LHCN-M2 (cell line): ENCODE measurements at places on chromosomes 5 and 9.

GRCh38 chr5:127936439-127936972, 147.1 kb upstream of the SLC12A2 start:
- no peak for DNase-seq

DNA sequence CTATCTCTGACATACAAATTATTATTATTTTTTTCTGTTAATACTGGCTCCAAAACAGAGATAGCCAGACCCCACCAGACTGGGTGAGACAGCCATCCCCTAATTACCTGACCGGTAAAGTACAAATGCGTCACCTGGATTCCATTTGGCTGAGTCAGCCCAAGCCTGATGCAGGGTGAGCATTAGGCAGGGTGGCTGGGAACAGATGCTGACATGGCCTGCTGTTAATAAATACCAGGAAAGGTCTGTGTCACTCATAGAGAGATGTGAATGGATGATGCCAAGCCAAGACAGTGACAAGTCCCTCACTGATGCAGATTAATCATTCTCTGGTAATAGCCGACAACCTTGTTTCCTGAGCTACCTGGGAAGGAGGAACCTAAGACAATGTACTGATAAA, 183.5 kb downstream of the TRIM32 start:
- DNase-seq: no peak

DNA sequence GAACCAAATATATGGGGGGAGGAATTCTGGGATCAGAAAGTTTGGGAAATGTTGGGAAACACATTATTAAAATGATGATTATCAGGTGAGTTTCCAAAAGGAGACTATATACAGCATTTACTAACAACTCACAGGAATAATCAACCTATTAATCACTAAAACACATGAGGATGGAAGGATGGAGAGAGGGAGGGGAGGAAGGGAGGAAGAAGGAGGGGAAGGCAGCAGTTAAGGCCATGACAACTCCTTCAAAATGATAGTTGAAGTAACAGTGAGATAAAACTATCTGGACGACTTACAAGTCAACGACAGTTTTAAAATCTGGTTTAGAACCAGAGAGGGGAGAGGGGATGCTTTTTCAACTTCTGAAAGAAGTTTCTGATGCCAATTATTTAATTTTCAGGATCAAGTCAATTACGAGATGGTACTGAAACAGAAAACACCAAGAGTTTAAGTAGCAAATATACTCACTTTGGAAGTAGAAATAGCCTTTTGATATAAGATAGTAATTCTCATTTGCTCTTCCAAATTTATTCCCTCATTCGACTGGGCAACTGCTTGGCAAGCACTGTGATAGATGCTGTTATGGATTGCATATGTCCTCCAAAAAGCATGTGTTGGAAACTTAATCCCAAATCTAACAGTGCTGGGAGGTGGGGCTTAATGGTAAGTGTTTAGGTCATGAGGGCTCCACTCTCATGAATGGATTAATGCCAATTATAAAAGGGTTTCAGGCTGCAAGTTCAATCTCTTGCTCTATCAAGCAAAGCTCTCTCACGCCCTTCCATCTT, 30.4 kb downstream of the FBXW11 start:
- no peak for DNase-seq

DNA sequence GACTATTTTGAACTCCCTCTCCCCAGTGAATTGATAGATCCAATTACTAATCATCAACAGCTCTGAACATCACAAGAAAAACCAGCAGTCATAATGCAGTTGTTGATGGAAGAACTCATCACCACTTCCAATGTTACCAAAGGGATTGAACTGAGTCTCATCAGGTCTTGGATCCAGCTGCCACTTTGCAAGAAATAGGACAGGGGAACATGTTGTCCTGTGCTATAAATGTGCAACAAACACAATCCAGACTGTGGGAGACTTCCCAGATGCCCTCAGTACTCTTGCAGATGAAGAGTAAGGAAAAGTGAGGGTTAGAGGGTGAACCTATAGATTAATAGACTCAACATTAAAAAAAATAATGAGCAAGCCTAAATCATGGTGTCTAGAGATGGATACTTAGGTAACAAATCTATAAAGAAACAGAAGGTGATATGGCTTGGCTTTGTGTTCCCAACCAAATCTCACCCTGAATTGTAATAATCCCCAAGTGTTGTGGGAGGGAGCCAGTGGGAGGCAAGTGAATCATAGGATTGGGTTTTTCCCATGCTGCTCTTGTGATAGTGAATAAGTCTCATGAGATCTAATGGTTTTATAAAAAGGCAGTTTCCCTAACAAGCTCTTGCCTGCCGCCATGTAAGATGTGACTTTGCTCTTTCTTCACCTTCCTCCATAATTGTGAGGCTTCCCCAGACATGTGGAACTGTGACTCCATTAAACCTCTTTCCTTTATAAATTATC, 63.4 kb upstream of the PAPPA start:
- no peak for DNase-seq

DNA sequence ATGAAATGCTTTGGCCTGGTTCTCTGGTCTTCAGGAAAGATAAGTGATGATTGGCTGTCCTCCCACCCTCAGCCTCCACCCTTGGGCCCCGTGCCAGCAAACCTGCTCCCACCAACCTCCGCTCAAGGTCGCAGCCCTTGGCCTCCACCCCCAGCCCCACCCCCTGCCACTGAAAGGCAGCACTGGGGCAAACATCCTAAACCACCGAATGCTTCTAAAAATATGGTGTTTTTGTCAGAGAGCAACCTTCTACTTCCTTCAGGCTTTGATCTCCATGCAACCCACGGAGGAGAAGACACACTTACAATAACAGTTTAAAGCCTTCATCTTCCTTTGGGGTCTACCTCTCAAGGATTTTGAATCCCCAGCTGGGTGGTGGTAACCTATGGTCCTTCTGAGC, 24.0 kb upstream of the TCF7 start:
- no peak for DNase-seq

DNA sequence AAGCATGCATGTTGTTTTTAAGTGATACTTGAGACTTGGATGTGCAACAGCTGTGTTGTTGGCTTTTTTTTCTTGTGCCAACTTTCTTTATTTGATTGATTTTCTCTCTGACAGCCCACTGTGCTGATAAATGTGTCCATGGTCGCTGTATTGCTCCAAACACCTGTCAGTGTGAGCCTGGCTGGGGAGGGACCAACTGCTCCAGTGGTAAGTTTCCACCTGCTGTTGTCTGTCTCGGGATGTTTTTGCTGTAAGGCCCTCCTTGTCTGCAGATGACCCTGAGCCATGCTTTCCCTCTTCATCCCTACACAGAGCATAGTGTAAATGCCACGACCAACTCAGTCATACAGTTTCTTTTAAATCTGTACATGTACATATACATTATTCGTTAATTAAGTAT, 79.2 kb downstream of the MEGF10 start:
- peak; percentile 100 for DNase-seq

DNA sequence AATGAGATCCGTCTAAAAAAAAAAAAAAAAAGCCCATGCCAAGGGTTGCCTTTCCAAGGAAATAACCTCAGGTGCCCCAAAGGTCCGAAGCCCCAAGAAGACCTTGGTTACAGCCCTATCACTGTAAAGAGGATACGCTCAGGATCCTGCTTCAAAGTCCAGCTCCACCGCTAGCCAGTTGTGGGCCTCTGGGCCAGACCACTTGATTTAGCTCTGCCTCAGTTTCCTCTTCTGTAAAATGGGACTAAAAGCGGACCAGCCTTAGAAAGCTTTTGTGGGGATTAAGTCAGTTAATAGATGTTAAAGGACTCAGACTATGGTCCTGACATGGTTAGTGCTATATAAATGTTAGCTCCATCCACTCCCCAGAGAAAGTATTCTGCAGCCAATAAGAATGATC, 48.7 kb upstream of the ORM1 start:
- no peak for DNase-seq

DNA sequence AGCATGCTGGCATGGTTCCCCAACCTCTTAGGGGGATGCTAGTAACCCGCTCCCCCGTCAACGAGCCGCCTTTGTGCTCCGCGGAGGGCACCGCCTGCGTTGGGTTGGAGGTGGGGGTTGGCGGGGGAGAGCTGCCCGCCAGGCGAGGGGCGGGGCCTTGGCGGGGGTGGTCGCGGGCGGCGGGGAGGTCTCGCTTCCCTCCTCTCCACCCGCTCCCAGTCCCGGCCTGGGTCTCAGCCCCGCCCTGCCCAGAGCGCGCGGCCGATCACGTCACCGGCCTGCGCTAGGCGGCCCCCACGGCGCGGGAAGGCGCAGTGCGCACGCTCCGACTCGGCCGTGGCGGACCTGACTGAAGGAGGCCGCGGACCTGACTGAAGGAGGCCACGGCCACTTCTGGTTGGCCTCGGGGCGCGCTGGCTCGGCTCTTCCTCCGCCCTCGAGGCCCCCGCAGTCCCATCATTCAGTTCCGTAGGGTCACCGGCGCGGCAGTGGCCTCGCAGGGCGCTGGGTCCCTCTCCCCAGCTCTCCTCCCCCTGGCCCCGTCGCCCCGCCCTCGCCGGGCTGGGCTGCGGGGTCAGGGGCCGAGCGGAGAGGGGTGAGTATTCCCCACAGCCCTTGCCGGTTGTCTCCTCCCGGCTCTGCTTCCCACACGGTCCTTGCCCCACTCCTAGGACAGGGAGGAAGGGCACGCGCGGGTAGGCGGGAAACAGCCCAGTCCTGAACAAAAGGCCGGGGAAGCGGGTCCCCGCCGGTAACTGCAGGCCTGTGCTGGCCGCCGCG, at the start of gene ATG10:
ATG10 (plus strand) TSS at position 312 of the 780 bp plus-strand sequence. CDS start 15,548 bp downstream, outside the sequence.
- DNase-seq: peak; percentile 93

DNA sequence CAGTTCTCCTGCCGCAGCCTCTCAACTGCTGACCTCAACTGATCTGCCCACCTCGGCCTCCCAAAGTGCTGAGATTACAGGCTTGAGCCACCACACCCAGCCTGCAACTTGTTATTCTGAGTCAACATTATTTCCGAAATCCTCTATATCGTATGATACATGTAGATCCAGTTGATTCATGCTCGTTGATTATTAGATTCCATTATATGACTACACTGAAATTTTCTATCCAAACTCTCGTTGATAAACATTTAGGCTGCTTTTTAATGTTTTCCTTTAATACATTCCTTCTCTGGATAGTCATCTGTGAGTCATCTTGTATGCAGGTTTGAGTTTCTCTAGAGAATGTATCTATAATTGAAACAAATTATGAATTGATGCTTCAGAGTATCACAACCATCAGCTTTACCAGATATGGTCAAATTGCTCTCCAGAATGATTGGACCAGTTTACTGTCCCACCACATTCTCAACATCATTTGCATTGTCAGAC, 4.1 kb downstream of the CDK7 start:
- DNase-seq: peak; percentile 68

DNA sequence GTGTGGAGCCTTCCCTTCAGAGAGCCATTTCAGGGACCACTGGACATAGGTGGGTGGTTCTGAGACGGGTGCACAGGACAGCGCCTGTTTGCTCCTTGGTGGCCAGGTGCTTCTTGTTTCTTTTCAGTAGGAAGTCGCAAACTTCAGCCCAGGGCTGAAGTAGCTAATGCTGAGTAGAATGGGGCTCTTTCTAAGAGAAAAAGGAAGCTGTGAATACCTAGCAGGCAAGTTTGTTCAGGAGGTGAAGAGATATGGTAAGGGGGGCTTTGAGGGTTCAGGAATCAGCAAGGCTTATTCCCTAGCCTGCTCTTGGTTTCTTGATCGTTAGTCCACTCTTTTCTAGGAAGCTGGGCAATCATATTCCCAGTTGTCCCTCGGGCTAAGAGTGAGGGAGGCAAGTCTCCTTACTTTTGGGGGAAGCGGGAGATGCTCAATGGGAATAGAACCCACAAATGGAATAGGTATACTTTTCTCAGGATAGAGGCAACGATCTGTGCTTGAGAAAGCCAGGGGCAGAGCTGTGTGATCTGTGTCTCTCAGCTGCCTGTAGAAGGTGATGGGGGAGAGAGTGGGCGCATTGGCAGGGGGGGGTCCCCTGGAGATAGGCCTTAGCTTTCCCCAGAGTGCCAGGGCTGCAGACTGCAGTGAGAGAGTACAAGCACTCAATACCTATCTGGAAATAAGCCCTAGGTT, 1.9 kb upstream of the PURA start:
- no peak for DNase-seq

GRCh38 chr5:27475063-27475462, 436.7 kb upstream of the CDH9 start:
- no peak for DNase-seq

DNA sequence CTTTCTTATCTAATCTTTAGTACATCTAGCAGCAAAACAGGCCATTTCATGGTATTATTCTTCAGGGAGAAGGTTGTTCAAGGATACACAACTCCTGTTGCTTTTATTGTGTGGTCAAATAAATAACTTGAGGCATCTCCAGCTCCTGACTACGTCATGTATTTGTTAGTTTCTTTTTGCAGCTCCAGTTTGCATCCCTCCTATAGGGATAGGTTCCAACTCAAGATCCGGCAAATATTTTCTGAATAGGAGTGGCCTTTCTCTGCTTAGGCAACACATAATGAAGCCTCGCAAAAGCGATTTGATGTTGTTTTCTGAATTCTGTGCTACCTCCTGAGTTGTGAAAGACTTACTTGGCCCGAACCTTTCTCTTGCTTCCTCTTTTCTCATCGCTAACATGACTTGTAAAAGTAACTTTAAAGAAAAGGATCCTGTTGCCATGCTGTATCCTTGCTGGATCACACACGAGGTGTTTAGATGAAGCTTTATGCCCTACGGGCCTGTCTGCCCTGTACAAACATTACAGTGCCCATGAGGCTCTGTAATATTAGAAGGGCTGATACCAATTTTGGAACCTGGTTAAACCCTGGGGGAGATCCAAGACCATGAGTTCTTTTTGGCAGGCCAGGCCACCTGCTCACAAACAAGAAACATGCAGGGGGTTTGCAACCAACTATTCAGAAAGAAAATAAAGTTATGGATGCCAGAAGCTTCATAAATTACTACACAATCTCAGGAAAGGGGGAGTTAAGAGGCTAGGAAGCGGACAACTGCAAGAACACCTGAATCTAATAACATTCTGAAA, 149.8 kb upstream of the FGF10 start:
- DNase-seq: no peak

DNA sequence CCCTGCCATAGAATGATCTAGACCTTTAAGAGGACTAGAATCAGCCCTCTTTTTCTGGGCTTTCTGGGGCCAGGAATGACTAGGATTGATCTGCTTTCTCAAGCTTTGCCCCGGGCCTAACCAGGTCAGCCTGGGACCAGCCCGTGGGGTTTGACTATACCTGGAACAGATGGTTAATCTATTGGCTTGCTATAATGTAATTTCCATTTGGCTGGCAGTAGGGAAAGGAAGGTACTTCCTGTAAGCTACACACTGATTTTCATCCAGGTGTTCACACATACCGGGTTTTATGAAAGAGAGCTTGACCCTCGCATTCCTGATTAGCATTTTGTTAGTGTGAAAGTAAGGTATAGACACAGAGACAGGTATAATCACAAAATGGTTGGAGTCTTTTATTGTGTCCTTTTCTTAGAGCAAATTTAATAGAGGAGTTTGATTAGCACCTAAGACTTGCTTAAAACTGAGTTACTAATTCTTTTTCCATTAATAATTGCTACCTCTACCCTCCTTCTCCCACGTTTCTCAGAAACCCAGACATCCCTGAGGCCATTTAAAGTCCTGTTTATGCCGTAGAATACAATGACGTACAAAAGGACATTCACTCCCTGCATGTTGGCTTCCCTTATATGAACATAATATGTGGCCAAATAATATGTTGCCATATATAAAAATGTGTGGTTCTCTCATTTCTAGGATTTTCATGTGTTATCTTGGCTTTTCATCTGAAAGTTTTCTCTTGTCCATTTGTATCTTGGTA, 17.3 kb downstream of the LNPEP start:
- no peak for DNase-seq
